ENCODE measurements at places on chromosomes 3 and 15.

- no peak for DNase-seq
Measured at GRCh38 chr3:72195895-72196294, 410.9 kb upstream of the PROK2 start.

- no peak for DNase-seq
Measured at GRCh38 chr3:186965141-186965879, 35.0 kb downstream of the ST6GAL1 start.

DNA sequence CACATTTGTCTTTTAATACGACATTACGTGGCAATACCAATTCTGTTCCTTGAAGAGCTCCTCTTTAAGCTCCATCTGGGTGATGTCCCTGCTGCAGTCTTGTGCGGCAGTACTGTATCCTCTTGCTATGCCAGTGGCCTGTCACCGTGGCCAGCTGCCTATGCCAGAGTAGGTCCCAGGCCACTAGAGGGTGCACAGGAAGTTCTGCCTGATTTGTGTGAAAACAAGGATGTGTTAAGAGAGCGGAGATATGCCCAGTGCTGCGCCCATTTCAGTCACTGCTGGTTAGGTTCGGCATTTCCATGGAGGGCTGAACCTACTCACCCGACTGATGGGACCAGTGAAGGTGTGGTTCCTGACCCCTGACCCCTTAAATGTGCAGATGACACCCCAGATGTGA is 25.2 kb downstream of the NIPA1 start:
- no peak for DNase-seq

DNA sequence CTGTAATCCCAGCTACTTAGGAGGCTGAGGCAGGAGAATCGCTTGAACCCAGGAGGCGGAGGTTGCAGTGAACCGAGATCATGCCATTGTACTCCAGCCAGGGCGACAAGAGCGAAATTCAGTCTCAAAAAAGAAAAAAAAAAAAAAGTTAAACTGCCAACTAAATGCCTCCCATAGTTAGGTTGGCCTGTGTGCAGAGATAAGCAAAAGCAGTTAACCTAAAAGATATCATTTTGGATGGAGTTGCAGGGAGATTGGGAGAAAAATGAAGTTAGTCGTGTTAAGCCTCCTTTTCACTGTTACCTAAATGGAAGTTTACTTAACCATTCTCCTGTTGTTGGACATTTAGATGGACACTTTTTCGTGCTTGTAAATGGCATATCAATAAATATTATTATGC is 11.4 kb upstream of the FETUB start:
- DNase-seq = no peak

GRCh38 chr15:81216422-81216821 is 19.7 kb downstream of the IL16 start:
- DNase-seq = no peak

All from memory B cell (primary cell).